ENCODE measurements at places on chromosomes 3 and 15.

GRCh38 chr3:100993309-100993708, at the start of gene ABI3BP:
Gene ABI3BP, minus strand, starts transcription at chr3:100993421. Its CDS starts 37 bp downstream, at chr3:100993384.
- no peak for DNase-seq

DNA sequence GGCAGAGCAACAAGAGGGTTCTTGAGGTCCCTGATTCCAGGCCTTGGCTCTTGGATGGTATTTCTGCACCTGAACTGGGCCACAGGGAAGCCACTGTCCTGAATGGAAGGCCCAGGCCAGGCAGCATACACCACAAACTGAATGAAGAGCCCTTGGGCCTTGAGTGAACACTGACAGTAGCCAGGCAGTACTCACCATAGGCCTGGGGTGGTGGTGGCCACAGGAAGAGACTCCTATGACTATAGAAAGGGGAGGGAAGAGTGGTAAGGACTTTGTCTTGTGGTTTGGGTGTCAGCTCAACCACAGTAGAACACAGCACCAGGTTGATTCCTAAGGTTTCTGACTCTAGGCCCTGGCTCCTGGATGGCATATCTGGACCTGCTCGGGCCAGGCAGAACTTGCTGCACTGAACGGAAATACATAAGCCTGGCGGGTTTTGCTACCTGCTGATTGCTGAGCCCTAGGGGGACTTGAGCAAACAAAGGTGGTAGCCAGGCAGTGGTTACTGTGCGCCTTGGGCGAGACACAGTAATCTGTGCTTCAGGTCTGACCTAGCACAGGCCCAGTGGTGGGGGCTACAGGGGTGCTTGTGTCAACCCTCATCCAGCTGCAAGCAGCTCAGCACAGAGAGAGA, 241.4 kb downstream of the ISL2 start:
- no peak for DNase-seq

DNA sequence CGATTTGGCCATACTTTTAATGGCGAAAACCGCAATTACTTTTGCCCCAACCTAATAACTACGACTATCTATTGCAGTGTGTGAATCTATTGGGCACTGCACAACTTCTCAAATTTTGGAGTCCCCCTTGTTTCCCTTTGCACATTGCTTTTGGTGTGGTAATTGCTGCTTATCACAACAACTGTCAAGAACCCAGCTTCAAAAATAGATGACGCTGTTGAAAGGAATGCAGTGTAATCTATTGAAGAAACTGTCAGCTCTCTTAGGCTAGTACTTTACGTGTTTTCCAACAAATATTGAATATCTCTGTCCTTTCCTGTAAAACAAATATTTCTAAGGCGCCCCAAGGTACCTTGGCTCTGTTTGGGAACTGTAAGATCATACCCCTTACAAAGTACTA, 222.8 kb upstream of the UBE2E2 start:
- no peak for DNase-seq

- DNase-seq, result no peak
Measured at GRCh38 chr3:105359098-105359762, 7.5 kb upstream of the ALCAM start.

GRCh38 chr15:36948982-36949381, 151.4 kb downstream of the MEIS2 start:
- DNase-seq, result no peak

DNA sequence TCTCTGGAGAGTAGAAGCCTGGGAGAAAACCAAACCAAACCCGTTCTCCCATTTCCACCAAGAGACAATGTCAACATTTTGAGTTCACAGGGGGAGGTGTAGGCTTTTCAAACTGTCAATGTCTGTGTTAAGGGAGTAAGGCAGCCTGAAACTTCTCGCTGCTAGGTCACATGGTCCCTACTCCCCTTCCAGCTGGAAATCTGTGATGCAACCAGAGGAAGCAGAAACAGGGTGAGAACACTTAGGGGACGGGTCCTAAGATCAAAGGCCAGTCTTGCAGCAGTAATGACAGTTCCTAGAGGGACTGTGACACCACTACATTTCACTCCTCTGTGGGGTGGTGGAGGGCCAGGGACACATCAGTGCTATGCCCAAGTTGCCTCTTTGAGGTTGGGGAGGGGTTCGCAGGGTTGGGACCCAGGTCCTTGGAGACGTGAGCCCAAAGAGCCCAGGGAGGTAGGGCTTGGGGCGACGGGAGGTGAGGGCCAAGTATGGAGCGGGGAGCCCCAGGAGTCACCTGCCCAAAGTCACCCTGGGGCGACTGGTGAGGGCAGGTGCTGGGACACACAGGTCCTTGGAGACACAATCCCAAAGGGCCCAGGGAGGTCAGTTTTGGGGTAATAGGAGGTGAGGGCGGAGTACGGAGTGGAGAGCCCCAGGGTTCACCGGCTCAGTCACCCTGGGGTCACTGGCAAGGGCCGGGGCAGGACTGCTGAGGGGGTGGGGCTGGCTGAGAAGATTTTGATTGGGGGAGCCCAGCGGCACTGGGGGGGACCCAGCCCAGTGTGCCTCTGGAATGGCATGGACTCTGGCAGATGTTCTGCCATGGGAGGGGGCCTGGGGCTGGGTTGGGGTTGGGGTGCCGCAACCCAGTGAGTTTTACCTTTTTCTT, 582 bp downstream of the GOLGA6L2 start:
- DNase-seq, result no peak

DNA sequence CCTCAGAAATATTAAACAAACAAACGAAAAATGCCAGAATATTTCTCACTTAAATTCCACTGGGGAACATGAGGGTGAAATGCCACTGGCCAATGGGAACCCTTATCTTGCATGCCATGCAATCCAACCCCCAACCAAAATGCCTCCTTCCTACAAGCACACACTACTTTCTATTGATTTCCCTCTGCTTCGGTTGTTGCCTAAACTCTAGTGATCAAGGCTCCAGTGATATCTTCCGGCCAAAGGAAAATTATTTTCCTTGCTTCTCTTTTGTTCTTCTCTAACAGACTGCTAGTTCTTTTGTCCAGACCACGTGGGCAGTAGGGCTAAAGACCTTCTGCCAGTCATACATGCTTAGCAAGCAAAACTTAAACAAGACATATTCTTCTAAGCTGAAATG, 115.7 kb downstream of the TMCC1 start:
- no peak for DNase-seq

DNA sequence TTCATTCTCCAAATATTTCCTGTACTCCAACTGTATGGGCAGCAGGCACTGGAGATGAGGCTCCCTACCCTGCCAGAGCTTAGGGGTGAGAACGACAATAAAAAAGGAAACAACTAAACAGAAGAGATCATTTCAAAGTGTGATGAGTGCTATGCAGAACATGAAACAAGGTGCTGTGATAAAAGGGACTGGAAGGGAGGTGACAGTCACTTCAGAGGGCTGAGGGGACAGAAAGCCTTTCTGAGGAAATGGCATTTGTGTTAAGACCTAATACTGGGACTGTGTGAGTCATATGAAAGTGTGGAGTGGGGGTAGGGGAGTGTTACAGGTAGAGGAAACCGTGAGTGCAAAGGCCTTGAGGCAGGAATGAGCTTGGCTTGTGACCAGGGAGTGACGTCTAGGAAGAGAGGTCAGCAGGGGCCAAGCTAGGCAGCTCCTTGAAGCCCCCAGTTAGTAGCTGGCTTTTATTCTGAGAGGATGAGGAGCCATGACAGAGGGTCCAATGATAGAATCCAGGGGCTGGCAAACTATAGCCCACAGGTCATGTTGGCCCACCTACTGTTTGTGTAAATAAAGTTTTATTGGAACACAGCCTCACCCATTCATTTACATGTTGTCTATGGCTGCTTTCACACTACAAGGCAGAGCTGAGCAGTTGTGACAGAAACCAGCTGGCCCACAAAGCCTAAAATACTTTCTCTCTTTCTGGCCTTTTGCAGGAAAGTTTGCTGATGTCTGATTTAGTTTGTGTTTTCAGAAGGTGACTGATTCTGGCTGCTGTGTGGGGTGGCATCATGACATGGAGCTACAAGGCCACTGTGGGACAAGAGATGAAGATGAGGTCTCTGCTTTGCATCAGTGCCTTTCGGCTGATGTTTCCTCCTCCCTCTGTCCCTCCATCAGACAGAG, 56.6 kb downstream of the LSM3 start:
- DNase-seq, result no peak

- no peak for DNase-seq
Measured at GRCh38 chr3:18538463-18539230, 113.5 kb upstream of the SATB1 start.

- DNase-seq, result peak; percentile 7
Measured at GRCh38 chr15:43881944-43882343, 55.1 kb downstream of the WDR76 start.

DNA sequence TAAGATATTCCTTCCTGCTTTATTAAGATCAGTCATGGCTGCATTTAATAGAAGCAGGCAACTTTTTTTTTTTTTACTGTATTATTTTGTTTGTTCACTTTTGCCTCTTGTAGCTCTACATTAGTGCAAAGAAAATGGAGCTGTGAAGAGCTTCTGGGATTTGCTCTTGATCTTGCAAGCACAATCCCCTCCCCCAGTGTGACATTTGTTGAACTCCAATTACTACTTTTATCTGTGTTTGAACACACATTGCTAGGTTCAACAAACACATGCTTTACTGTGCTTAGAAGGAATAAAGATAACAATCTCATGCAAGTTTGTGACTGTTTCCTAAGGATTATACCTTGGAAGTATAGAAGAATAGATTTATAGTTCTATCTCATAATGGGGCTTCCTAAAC, 648.8 kb downstream of the NLGN1 start:
- no peak for DNase-seq

- DNase-seq, result no peak
Measured at GRCh38 chr15:49604625-49605409, 15.8 kb downstream of the FAM227B start.

DNA sequence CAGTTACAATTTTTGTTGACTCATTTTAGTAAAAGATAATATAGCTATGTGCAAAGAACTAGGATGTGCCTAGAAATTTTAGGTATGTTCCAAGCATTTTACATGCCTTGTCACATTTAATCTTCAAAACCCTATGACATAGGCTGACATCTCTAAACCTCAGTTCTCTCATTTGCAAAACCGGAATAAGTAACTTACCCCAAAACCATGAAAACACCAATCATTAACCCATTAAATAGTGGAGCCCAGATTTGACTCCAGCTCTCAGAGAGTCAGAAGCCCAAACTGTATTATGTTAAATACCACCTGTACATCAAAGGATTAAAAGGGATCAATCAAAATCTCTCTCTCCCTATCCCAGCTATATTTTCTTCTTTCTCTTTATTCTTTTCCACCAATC, 36.6 kb downstream of the GSK3B start:
- DNase-seq, result no peak

DNA sequence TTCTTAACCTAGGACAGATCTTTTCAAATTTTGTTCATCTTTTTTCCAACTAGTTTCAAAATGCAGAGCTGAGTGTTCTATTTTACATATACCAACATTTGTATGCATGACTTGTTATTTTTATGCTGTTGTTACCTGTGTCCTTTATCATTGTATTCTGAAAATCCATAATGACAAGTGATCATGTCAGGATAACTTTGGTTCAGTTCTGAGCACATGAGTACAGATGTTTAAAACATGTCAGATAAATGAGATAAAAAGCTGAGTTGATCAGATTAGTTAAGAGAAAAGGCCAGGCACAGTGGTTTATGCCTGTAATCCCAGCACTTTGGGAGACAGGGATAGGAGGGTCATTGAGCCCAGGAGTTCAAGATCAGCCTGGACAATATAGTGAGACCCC, 204.9 kb downstream of the SSR3 start:
- no peak for DNase-seq

- no peak for DNase-seq
Measured at GRCh38 chr15:71352765-71353164, 237.5 kb downstream of the THSD4 start.

DNA sequence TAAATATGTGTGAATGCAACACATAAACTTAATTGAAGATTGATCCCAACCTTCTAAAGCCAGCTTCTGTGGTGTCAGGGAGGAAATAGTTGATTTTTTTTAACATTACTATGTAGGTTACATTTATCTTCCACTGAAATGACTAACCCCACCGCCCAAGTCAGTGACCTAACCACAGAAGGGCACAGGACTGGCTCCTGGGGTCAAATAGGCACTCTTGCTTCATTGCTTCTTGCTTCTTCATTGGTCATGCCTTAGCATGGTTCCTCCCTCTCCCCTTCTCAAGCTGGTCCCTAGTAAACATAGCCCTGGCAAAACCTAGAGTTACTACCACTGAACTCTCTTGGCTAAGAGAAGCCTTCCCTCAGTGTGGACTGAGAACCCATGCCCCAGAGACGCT, 12.3 kb downstream of the EIF1B start:
- no peak for DNase-seq

GRCh38 chr3:134904776-134905646, 110.0 kb downstream of the EPHB1 start:
- DNase-seq, result no peak

GRCh38 chr3:171646357-171647133, 163.7 kb downstream of the PLD1 start:
- DNase-seq, result peak; percentile 62

DNA sequence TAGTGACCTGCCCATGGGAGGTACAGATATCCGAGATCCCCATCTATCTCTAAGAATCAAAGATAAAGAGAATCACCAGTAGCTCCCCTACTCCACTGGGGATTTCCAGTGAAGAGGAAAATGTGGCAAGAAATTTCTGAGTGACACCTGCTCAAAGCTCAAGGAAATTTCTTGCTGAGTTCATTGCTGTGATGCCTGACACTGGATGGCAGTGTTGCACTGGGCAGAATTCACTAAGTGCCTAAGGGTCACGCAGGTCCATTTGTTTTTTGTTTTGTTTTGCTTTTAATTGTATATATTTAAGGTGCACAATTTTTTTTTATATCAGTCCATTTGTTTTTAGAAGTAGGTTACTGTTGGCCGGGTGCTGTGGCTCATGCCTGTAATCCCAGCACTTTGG, 109.5 kb upstream of the KCNAB1 start:
- DNase-seq, result peak; percentile 28

GRCh38 chr3:186782542-186783057, 777 bp upstream of the EIF4A2 start:
- DNase-seq, result no peak

DNA sequence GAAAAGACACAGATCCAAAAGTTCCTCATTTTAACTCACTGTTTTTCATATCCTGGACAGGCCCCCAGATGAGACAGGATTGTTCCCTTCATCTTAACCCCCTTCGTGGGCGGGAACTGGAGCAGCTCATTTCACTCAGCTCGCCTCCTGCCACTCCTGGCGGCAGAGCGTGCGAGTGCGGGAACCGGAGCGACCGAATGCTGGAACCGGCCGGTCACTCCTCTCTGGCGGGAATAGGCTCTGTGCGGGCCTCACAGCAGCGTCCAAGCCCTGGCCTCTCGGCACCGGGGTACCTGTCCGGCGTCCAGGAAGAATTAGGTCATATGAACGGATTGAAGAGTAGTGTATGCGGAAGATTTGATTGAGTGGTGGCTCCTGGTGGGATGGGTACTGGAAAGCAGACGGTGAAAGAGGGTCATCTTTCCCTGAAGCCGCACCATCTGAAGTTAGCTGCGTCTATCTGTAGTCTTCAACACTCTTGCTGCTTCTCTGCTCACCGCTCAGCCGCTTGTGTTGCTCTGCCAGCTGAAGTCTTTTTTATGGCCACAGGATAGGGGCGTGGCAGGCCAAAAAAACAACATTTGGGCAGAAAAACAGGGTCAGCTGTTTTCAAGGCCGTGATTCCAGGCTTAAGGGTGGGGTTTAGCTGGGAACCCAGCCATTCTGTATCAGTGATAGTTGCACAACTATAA, 42.3 kb upstream of the FXR1 start:
- DNase-seq, result no peak

GRCh38 chr3:184539801-184540435, 21.7 kb upstream of the EPHB3 start:
- no peak for DNase-seq

GRCh38 chr15:47301481-47301880, 415.8 kb upstream of the SEMA6D start:
- DNase-seq, result no peak
